ENCODE measurements at places on chromosomes 3 and 15. TPM values are rescaled to one million over a fixed set of nuclear protein-coding genes. Genes with fewer than 3 reads are reported as not detected.

- DNase-seq, result no peak
These were observed 25.0 kb upstream of the BCL6 start for GRCh38 chr3:187770224-187770623.

DNA sequence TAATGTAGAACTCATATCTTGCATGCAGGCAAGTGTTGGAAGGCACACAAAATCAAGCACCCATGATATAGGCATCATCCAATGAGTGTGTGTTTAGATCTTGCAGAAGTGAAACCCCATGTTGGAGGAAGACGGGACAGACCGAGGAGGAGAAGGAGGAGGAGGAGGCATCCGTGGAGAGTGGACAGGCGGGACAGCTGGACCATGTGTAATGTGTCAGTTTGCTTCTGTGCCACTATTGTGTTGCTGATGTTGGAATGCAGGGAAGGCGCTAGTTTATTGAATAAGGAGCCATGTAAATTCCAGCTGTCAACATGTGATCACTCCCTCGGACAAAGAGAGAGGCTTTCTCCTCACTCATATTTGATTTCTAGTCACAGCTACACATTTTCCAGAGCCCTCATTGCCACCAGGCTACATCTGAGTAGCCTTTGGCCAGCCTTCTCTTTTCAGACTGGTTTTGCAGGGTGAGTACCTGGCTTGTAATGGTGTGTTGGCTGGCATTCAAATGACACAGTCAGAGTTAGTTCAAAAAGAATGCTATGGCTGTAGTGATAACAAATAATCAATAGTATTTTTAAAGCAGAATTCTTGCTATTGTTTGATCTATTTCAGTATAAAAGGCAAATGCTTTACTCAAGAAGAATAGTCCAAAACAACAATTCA lies 1037.6 kb upstream of the NR2F2 start:
- DNase-seq, result no peak

- peak; percentile 63 for DNase-seq
These were observed 1.9 kb downstream of the VGLL4 start for GRCh38 chr3:11641683-11642430.

GRCh38 chr3:119965692-119966091 lies 128.6 kb downstream of the GSK3B start:
- DNase-seq, result no peak

Gene FEZF2
- not detected for polyA plus RNA-seq

Gene PRRT3
- polyA plus RNA-seq, result 2.2 TPM

DNA sequence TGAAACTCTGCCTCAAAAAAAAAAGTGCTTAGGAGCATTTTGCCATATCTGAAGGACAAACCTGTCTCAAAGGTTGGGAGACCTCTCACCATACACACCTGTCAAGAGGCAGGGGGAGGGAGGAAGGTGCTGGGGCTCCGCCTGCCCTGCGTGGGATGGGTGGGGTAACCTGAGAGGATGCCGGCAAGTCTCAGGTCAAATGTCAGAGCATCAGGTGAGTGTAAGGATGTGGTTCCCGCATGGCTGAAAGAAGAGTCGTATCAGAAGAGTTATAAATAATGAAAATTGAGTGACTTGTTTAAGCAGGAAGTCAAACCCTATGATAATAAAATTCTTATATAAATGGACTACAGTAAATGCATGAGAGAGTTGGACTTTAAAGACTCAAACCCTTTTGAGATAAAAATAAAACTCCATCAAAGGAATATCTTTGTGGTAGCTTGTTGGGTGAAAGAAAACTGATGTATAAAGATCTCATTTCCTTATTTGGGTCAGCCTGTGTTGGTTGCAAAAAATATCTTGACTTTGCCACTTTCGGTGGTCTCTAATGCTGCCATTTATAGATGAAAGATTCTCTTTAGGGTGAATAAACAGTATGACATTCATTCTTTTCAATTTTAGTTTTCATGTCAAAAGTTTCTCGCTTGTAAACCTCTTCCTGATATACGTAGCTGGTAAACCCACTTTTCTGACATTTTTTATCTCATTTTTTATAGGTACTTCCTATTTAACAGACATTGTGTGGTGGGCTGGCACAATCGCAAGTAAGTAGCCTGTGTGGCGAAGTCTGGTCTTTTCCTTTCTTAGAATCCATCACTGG lies 23.8 kb downstream of the NIPA1 start:
- no peak for DNase-seq

Gene CCDC191
- 13.1 TPM for polyA plus RNA-seq

Gene FRG2C
- polyA plus RNA-seq, result not detected

Gene ALG1L2
- not detected for polyA plus RNA-seq
